ENCODE measurements at places on chromosomes 4 and X.

GRCh38 chrX:40040686-40041461, 56.9 kb downstream of the BCOR start:
- no peak for DNase-seq

GRCh38 chr4:147477439-147477838, 3.5 kb upstream of the EDNRA start:
- no peak for DNase-seq

DNA sequence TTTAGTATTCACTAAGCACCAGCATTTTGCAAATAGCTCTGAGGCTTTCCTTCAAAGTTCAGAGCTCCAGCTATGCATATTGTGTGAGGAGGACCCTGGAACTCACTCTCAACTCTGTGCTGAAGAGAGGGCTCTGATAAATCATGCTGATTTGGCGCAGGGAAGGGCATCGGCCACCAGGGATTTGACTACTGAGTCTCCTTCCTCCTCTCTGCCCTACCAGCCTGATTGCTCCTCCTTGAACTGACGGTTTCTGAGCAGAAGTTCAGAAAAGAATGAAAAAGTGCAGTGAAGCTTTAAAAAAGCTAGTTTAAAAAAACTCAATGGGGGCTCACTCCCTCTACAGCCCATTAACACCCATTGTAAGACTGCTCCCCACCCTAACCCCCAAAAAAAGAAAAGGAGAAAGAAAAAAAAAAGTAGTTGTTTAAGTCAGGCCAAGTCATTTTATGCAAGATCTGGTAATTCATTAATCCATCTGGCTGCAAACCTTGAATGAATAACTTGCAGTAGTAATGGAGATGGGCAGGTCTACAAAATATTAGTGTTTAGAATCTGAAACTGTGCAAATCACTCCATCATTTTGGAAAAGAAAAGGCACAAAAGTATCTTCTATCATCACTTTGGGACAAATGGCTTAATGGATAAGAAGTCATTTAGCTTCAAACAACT, 13.3 kb downstream of the PPARGC1A start:
- no peak for DNase-seq

DNA sequence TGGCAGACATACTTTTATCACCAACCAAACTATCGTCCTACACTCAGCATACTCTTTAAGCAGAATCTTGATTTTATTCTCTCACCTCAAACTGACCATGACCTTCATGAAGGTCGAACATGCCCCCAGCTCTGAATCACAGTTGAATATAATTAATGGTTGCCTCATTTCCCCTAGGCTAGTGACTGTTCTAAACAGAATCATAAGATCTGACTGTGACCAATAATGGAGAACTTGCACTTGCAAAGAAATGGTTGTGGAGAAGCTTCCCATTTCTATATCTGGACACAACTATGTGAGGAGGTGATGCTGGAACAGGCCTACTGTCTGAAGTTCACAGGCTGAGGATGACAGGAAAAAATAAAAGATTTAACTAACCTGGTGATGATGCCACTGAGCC, 85.1 kb downstream of the PDGFC start:
- no peak for DNase-seq

GRCh38 chr4:41443340-41444079, 94.4 kb upstream of the LIMCH1 start:
- DNase-seq: no peak
